ENCODE measurements at places on chromosomes 11 and 22.

DNA sequence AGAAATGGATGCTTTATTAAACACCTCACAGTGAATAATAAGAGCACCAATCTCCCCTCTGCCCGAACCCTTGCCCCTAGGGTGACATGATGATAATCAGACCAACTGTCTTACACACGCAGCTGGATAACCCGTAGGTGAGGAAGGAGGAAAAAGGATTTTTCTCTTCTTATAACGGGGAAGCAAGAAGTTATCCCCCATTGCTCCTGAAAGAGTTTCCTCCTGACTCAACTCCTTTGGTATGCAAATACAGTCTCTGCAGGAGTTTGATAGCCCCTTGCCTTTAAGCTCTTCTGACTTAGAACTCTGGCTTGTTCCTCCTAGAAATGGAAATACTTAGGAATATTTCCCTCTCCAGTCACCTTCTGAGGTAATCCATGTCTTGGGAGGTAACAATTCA is 455.8 kb downstream of the TMEM135 start:
- no peak for DNase-seq

DNA sequence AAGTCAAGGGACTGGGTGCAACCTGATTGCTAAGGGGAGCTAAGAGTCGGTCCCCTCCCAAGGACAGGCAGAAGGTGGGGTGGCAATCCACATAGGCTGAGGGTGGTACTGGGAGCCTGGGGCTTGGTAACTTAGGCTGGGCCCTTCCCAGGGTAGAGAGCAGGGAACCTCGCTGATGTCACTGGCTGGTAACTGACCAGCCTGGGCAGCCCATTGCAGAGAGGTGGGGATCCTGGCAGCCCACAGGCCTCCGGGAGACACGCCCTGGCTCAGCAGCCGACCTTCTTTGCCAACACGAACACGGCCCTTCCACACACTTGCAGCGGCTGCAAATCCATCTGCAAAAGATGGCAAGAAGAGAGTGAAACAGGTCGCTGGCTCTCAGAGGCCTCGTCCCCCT is 25.4 kb downstream of the A4GALT start:
- no peak for DNase-seq

DNA sequence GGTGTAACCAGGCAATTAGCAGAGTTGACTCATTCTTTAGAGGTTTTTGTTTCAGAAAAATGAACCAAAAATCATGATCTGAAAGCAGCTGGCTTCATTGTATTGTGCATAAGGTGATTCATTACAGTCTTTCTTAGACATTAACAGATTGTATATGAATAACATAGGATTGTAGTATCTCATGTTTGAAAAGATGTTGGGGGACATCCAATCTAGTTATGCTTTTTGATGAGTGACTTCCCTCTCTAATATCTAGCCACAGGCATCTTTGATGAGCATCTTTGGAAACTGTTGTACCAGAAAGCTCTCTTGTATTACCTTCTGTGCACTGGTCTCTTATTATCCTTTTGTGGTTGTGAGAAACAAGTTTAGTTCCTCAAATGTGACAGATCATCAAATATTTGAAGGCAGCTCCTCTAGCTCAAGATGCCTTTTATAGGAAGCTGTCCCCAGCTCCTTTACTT is 8.3 kb downstream of the GRK3 start:
- DNase-seq, result no peak

DNA sequence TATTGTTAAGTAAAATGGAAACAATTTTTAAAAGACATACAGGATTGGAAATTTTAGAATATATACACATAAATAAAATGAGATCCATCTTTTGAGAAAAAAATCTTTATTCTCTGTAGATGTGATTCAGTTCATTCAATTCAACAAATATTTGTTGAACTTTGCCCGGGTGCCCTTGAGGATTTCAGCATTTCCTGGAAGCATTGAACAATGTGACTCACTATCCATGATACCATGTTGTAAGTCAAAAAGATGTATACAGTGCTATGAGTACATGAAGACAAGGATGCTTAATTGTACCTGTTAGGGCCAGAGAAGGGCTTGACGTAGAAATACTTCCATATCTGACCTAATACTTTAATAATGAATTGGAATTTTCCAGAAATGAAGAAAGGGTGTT is 353.7 kb downstream of the METTL15 start:
- DNase-seq, result no peak

GRCh38 chr11:93819966-93820695 is 30.3 kb downstream of the VSTM5 start:
- no peak for DNase-seq

GRCh38 chr22:37344735-37345449 is 62.6 kb downstream of the CYTH4 start:
- DNase-seq, result no peak

DNA sequence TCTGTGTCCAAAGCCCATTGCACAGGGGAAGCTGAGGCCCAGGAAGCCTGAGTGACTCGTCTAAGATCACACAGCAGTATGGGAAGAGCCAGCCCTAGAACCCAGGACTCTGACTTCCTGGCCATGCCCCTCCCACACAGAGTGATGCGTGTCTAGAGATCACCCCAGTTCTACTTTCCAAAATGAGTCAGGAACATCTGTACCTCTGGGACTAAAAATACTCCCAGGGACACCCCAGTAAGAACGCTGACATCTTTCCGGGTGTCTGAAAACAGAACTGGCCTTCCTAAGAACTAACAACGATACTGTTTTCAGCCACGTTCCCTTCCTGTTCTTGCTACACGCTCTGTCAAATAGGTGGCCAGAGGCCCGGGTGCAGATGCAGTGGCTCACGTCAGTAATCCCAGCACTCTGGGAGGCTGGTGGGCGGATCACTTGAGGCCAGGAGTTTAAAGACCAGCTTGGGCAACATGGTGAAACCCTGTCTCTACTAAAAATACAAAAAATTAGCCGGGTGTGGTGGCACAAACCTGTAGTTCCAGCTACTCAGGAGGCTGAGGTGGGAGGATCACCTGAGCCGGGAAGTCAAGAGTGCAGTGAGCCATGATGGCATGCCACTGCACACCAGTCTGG is 21.7 kb upstream of the PDGFB start:
- DNase-seq, result no peak

DNA sequence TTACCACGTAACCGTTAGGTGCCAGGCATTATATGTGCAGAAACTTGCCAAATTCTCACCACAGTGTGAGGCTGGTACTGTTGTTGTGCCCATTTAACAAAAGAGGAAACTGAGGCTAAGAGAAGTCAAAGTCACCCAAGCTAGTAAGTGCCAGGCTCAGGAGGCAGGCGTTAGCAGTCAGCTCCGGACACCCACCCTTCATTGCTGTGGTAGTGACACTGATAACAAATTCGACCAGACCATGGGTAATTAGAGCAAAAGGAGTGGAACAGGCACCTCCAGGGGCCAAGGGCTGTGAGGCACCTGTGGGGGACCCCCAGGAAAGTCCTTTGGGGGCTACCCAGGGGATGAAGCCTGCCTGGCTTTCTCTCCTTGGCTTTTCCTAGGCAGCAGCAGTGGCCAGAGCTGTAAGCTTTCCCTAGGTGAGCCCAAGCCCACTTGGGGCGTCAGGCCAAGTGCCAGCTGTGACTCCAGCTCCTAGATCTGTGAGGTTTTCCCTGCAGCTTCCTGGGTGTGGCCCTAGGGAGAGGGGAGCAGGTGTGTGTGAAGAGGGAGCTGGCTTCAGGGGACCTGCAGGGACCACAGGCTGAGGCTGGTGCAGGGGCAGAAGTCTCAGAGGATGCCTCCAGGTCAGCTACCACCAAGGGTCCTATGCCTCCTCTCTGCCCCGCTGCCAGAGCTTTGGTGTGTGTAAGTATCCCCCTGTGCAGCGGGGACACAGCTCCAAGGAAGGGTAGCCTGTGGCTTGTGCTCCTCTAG is 19.7 kb upstream of the ALX4 start:
- DNase-seq, result no peak

- DNase-seq, result no peak
Measured at GRCh38 chr22:20206709-20207215, 55.9 kb upstream of the CCDC188 start.

DNA sequence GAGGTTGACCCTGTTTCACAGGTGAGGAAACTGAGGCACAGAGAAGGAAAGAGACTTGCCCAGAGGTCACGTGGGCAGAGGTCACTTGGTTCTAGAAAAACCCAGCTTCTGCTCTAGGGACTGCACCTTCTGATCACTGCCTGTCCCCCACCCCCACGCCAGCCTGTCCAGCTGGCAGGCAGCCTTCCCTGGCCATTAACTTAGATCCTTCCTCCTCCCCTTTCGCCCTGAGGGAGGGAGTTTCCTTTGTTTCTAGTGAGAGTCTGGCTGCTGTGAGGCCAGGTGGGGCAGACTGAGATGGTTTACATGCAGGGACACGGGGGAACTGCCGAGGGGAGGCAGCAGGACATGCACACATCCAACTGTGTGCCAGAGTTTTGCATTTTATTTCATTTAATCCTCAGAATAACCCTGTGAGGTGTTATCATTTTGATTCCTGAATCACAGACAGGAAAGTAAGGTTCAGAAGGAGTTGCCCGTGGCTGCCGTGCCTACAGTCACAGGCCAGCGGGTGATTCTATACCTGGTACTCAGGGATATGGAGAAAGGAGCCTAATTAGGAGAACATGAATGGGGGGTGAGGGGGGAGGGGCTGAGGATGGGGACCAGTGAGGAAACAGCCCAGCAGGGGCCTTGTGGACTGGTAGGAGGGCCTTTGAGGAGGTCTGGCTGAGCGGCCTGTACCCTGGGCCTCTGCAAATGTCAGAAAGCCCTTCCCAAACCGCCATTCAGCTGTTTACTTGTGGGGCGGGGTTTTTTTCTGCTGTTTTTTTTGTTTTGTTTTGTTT is 3.4 kb downstream of the FAM83F start:
- DNase-seq, result no peak

DNA sequence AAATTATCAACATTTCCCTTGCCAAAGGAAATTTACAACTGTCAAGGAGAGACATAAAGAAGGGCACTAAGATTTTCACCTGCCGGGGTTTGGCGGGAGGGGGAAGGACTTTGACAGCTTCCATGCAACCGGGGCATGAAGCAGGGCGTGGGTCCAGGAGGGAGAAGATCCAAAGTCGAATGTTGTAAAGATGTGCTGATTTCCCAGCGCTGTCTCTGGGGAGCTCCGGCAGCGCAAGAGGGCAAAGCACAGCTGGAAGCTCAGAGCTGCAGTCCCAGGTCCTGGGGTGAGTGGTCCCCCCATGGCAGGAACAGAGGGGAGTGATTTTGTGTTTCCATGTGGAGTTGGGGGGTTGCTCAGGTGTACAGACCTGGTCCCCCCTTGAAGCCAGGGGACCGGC is at the start of gene MS4A10:
MS4A10 (plus strand) TSS at position 198 of the 400 bp plus-strand sequence. CDS start 5,003 bp downstream, outside the sequence.
- no peak for DNase-seq

DNA sequence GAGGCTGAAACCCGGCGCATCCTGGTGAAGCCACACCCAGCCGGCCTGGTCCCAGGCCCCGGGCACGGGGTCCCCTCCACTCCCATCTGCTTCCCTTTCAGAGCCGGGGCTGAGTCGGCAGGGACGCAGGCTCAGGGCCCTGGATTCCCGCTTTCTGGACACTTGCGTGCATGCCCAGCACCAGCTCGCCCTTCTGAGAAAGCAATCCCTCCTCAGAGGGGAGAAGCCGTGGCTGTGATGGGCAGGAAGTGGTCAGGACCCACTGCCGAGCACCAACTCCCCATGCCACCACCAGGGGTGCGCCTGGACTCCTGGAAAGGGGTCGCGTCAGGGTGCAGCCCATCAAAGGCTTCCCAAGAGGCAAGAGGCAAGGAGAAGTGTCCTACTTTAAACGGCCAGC is 15.1 kb downstream of the CDKN1C start:
- no peak for DNase-seq

GRCh38 chr11:91906871-91907624 is 317.6 kb upstream of the FAT3 start:
- no peak for DNase-seq

GRCh38 chr11:121933694-121934093 is 182.3 kb downstream of the BLID start:
- no peak for DNase-seq

- DNase-seq, result no peak
Measured at GRCh38 chr11:7555052-7555699, 41.4 kb downstream of the PPFIBP2 start.

- DNase-seq, result no peak
Measured at GRCh38 chr11:43419460-43419859, 60.7 kb downstream of the TTC17 start.

DNA sequence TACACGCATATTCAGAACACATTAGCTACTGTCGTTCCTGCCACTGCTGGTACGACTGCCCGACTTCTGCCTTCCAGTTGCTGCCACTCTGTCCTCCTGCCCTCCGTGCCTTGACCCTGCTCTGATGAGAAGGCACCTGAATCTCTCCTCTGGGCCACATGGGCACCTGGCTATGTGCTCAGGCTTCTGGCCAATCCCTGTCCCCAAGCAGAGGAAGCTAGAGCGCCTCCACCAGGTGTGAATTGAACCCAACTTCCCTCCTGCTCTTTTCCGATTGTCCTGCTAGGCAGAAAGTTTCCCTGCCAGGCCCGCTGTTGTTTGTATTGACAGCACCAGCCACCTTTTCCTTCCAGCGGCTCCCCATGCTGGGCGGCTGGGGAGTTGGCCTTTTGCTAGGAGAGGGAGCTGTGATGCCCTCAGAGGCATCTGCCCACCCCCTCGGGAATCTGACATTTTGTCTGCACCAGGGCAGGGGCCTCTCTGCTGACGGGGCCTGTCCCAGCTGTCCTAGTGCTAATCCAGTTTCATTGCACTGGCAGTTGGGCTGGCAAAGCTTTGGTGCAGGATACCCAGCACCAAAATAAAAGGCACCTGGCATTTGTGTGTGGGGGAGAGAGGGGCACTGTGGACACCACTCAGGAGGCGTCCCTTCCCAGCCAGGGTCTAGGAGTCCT is 118.0 kb downstream of the GRIK4 start:
- DNase-seq, result no peak

GRCh38 chr22:35542939-35543516 is 2.4 kb downstream of the RASD2 start:
- DNase-seq, result no peak

DNA sequence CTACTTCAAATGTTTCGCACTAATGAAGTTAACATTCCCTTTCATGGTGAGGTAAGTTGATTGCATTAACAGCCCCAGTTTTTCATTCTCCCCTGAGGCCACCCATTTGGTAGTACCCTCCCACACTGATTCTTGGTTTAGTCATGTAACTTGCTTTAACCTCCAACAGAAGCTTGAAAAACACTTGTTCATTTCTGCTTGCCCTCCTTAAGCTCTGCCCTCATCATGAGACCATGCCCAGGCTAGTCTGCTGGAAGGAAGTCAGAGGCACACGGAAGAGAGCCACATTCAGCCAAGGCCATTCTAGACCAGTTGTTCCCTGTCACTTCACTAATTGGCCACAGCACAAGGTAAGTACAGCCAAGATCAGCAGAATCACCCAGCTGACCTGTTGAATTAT is 50.7 kb upstream of the CD44 start:
- no peak for DNase-seq

- DNase-seq, result no peak
Measured at GRCh38 chr22:30008401-30008800, 71.9 kb upstream of the HORMAD2 start.

- no peak for DNase-seq
Measured at GRCh38 chr11:119924017-119924416, 195.0 kb upstream of the NECTIN1 start.

Measured in stimulated activated CD8-positive, alpha-beta memory T cell treated with anti-CD3 and anti-CD28 coated beads, Interleukin-2, amount 100 ng/mL, for 1 hour (primary cell).